ENCODE measurements at places on chromosomes 3 and 15.

DNA sequence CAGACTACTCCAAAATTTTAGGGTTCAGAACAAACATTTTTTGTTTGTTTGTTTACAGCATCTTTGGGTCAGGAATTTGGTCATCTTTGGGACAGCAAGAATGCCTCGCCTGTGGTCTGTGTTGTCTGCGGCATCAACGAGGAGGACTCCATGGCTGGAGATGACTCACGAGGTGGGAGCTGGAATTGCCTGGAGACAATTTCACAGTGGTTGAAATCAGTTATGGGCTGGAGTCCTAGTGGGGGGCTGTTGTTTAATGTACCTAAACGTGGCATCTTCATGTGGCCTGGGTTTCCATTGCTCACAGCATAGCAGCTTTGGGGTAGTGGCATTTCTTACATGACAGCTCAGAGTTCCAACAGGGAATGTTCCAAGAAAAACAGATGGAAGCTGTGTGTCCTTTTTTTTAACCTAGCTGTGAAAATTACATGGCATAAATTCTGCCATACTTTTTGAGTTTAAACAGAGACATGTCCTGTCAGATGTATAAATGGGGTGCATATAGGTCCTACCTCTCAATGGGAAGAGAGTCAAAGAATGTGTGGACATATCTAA, 507.3 kb upstream of the CBLB start:
- no peak for DNase-seq

DNA sequence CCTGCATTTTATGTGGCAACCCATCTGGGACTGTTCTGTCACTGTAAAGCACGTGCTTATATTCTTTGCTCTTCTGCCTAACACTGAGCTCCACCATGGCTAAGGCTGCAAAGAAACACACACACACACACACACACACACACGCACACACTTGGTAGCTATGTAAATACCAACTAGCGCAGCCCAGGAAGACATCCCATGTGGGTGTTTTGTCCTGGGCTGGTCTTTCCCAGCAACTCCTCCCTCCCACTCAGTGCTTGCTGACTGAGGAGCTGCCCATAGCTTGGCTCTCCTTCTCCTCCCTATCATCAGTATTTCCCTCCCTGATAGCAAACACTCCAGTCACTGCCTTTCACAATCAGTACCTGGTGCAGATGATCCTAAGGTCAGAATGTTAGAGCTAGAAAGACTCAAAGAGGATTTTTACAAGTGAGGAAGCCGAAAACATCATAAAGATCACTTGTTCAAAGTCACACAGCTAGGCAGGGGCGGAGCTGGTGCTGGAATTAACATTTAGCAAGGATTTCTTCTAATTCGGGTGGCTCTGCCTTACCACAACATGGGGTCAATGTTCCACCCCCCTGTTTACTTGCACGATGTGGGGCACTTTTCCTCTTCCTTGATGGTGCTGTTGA, 377.1 kb upstream of the TBL1XR1 start:
- DNase-seq, result no peak

GRCh38 chr15:56640127-56640526, 93.2 kb downstream of the ZNF280D start:
- no peak for DNase-seq

DNA sequence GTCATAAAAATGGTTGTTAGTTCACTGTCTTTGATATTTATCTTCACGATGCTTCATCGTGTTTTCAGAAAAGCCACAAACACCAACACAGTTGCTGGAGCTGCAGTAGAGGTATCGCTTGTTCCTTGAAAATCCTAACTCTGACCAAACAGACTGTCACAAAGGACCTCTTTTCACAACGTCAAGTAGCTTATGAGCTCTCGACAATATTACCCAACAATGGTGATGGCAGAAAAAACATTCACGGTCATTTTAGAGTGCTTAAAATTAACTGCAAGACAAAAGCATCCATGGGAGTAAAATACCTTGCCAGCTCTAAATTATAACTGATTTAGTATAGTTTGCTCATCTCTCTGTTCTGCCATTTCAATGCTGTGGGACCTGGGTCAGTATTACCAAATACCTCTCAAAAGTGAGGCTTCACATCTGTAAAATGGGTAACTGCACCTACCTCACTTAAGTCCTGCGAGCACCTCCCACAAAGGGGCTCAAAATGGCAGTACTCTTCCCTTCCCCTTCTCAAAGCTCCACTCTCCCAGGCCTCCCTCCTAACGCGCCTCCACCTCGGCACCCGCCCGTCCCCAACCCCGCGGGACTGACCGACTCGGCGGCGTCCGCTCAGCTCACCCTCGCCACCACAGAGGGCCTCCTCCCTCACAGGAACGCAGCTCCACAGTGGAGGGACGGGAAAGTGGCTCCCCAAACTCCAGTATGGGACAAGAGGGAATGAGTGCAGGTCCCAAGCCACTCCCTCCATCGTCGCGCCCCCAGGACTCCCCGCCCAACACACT, 546 bp downstream of the TRIM59 start:
- no peak for DNase-seq

DNA sequence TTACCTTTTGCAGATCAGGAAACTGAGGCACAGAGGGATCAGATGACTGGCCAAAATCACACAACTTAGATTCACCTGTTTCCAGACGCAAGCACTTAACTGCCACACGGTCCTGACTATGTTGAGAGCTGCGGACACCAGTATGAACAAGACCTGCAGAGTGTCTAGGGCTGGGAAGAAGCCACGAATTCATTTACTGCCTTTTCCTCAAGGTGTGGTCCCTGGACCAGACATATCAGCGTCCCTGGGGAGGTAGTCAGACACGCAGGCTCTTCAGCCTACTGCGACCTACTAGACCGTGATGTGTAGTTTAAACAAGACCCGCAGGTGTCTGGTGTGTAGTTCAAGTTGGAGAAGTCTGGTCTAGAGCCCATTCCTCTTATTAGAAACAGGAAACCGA, 541 bp upstream of the SLC6A11 start:
- DNase-seq, result no peak

- no peak for DNase-seq
These were observed 61.0 kb downstream of the CHD2 start for GRCh38 chr15:92960996-92961681.

Data from BJ (cell line).